ENCODE measurements at places on chromosomes 3 and 15.

DNA sequence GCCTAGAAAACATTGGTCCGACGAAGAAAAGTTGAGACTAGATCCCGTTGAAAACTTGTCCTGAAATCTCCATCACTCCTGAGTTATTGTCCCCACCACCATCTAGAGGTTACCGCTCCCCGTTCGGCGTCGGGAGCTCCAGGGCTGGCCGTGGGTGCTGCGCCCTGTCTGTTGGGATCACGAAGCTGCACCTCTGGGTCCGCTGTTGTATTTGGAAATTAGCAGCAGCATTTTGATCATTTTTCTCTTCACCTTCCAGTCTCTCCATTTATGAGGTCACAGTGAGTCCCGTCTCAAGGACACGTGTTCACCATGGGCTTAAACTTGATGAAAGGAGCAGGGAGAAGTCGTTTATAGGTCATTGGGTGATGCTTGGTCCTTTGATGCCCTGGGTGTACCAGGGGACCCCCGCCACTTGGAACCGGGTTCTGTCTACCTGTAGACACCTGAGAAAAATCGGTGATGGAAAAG is 565 bp downstream of the MANF start:
- no peak for DNase-seq

DNA sequence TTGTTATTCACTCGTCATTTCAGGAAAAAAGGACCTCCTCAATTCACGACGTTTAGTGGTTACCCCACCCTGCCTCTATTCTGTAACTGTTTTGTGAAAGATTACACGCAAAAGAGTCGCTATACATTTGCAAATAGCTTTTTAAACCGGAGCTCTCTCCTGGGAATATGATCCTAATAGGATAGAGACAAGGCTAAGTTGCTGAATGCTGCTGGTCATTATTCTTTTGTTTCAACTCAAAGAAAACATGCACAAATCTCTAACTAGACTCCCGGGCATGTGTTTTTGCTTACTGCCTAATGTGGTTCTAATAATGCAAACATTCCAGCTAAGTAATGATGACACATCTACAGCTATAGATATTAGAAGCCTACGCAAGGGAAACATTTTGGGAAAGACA is 214.6 kb upstream of the MDFIC2 start:
- no peak for DNase-seq

DNA sequence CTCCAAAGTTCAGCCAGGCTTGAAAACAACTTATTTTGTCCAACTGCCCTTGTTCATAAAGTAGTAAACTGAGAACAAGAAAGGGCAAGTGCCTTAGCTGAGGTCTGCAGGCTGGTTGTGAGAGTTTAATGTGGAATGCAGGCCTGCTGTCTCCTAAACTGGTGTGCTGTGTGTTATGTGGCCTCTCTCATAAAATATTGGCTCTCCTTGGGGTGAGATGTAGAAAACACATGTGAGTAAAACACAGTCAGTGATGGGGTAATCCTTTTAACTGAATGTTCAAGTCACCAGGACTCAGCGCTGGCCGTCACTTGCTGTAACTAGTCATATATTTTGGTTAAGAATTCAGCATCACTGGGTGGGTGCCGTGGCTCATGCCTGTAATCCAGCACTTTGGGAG is 7.1 kb upstream of the ST6GAL1 start:
- no peak for DNase-seq

DNA sequence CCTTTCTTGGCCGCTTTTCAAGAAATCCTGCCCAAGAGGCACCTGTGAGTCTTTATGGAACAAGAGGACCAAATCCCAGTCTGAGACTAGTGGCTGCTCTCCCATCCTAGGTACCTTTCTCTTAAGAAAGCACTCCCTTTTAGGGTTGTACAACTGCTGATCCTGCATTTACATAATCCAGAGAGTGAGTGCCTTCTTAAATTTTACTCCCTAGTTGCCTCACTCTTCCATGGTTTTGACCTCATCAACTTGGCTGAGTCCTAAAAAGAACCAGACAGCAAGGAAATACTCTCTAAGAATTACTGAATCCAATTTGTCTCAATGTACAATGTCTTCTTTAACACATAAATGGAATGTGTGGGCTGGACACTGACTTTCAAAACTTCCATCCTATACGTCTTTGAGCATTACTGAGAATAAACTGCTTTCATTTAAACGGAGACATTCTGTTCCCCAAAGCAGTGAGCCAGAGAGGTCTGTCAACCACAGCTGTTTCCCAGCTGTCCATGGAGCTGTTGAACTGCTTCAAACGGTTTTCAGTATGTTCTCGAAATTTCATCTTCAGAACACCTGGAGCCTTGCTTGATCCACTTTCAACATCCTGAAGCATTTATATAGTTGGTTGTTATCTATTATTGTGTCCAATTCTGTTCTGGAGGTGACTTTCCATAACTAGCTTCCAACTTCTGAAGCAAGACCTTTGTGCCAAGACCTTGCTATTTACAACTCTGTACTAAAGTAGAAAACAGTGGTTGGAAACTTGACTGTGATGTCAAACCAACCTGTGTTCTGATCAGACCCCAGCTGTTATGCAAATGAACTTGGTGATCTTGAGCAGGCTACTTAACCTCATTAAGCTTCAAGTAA is 179.1 kb downstream of the SLC9A9 start:
- no peak for DNase-seq

DNA sequence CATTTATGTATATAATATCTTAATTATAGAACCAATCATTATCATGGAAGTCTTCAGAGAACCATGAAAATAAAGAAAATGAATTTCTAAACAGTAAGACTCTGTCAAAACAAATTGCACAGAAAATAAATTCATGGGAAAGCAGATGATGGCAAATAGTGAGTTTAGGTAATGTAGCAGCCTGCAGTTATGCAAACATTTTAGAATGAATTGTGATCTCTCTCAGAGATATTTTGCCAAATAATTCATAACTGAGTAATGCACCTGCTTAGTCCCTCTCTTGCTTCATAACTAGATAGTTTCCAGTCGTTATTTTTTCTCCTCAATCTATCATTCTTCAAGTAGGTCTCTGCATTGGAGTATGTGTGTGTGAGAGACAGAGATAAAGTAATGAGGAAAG is 492.7 kb upstream of the THBS1 start:
- no peak for DNase-seq

DNA sequence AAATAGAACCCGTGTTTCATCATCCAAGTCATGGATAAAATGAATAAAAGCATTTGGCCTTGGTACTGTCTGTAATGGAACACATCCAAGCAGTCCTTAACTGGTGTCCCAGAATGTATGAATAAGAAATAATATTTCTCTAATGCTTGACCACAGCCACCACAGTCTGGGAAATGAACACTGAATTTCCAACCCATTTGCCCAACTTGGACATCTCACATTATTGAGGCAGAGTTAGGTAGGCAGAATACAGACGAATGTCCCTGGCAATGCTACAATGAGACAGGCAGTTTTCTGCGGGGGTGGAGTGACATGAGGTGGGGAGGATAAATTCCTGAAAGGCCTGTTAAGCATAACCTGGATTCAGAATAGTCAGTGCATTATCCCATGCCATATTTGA is 245.7 kb downstream of the ZIC1 start:
- no peak for DNase-seq

DNA sequence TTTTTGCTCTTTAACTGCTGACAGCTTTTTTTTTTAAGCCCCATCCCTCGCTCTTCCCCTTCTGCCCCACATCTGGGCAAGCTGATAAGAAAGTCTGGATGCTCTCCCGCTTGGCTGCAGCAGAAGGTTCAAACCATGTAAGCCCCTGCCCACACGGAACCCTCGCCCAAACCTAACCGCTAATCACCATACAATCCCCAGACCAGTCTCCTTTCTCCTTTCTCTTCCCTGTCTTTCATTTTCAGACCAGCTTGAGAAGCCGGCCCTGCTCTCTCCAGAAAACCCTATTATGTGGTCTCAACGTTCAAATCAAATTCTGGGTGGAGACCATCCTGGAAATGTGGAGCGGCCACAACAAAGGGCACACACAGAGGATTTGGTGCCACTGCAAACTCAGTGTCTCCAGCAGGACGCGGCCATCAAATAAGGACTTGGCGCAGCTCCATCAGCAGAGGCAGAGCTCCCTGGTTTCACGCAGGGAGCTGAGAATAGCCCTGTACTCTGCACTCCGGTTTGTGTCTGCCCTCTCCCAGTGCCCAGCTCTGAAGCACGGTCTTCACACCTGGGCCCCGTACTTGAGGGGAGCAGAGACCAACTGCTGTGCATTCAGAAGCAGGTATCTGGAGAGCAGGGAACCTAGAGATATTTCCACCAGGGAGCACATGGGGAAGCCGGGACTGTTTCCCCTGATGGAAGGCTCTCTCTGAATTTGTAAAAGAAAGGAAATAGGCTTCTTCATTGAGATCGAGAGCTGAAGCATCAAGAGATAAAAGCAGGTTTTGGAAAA is 92.6 kb downstream of the XXYLT1 start:
- no peak for DNase-seq

DNA sequence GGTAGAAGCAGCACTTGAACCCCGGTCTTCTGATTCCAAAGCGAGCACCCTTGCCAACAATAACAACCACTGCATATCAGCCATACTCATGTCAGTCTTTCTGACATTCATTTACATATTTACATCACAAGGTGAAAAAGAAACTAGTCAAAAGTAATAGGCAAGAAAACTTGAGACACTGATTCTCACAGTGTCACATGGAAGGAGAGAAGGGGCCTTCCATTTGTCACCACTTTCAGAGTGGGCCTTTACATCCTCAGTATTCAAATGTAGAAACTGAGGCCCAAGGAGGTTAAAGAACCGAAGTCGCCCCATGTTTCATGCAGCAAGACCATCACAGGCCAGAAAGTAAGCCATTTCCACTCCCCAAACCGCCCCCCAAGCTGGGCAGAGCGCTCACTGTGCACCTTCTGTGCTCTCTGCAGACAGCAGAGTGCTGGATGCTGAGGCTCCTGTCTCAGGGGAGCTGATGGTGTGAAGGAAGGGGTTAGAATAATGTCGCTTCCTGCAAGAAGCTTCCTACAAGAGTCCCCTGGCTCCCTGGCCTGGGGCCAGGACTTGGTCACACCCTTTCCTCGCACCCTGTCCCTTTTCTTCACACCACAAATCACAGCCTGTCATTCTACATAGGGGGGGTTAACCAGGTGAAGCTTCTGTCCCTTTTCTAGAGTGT is 260.1 kb downstream of the UACA start:
- DNase-seq = no peak

DNA sequence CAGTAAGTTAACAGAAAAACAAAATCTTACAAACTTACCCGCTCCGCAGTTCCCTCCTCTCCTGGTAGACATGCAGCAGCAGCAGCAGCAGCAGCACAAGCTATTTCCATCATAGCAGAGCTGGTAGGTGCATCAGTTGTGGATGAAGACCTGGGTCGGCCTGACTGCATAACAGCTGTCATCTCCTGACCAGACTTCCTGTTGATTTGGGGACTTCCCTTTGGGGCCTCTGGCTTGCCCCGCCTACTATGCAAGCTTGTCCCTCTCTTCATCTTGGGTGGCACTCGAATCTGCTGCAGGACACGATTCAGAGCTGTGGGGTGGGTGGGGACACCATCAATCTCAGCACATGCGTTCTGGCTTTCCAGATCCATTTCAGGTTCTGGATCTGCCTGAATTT is 65.7 kb downstream of the TMCC1 start:
- no peak for DNase-seq

GRCh38 chr15:48675436-48675835 is 29.9 kb upstream of the FBN1 start:
- DNase-seq = no peak

DNA sequence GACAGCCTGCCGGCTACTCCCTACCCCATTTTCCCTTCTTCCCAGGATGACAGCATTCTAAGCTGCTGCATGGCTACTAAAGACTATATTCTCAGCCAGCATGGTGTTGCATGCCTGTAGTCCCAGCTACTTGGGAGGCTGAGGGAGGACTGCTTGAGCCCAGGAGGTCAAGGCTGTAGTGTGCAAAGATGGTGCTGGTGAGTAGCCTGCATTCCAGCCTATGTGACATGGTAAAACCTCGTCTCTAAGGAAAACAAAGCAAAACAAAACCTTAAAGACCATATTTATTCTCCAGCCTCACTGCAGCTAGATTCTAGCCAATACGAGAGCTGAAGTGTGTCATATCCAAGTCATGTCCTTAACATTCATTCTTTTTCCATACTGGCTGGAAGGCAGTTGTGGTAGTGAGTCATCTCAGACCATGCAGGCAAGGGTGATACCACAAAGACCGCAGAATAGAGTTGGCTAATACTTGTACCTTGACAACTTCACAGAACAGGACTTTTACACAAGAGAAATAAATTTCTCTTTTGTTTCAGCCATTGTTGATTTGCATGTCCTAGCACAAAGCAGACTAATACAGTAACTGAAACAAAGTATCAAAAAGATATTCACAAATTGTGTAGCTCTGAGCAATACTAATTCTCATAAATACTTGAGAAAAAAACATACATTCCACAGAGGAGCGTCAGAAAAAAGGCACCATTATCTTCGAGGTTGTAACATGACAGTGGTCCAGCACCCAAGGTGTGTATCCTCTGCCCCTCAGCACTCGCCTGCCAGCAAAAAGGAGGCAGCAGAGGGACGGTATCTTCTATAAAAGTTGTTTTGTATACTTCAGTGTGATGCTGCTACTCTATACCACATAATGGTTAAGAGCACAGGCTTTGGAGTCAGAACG is 14.8 kb downstream of the PBRM1 start:
- DNase-seq = peak; percentile 51

DNA sequence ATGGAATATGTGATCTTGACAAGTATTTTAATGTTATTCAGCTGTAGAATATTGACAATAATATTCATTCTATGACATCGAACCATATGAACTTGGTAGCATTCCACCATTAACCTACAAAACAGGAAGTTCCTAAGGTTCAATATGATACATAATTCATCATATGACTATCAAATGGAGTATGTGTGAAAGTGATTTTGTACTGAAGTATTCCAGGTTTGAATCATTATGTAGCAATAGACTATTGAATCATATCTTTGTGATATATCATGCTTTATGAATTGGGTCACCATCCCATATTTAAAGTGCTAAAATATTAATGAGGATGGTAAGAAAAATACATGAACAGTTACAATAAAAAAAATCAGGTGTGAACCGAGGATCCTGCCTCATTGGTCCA is 95.1 kb downstream of the TP63 start:
- DNase-seq = no peak

- DNase-seq = no peak
Observed at GRCh38 chr3:170179432-170179831, 2.1 kb downstream of the PHC3 start.

- DNase-seq = no peak
Observed at GRCh38 chr3:8888301-8888915, 74.9 kb downstream of the RAD18 start.

DNA sequence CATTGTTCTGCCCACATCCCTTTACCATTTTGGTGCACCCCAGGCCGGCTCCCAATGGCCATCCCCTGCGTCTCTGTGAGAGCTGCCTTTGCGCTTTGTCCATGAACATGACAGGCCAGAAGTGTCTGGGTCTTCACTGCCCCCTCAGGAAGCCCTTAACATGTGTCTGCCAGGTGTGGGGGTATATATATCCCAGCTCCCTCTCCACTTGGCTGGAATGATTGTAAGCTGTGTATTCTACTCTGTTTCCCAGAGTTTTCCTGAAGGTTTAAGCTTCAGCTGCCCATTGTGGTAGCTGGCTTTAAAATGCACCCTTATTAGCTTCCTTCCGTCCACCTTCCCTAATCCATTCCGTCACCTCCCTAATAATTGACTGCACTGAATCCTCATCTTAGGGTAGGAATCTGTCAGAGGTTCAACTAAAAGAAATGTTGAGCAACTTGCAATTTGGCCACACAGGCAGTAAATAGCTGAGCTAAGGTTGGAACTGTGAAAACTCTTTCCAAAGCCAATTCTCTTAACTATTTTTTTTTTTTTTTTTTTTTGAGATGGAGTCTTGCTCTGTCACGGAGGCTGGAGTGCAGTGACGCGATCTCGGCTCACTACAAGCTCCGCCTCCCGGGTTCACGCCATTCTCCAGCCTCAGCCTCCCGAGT is 30.4 kb upstream of the UBE2E1 start:
- no peak for DNase-seq

GRCh38 chr3:155978324-155978723 is 107.9 kb downstream of the GMPS start:
- no peak for DNase-seq

All from ovary (tissue), 10 donors.